Stimulated activated CD8-positive, alpha-beta memory T cell treated with anti-CD3 and anti-CD28 coated beads, Interleukin-7, amount 100 ng/mL, for 24 hours (primary cell): ENCODE measurements at places on chromosomes 1 and 21.

DNA sequence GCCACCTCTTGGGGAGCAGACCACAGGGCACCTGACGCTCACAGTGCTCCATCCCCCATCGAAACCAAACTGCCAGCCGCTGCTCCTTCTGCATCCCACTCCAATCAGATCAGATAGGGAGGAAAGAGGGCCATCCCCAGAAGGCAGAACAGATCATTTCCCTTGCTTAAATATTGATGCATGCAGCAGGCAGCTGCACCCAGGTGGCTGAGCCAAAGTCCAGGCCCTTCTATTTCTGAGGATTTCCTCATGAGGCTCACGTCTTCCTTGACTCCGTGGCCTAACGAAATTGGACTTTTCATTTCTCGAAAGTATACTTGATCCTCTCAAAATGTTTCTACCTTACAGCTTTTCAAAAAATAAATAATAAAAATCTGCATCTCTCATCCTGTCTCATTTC, 239.2 kb downstream of the ATG4C start:
- no peak for DNase-seq

DNA sequence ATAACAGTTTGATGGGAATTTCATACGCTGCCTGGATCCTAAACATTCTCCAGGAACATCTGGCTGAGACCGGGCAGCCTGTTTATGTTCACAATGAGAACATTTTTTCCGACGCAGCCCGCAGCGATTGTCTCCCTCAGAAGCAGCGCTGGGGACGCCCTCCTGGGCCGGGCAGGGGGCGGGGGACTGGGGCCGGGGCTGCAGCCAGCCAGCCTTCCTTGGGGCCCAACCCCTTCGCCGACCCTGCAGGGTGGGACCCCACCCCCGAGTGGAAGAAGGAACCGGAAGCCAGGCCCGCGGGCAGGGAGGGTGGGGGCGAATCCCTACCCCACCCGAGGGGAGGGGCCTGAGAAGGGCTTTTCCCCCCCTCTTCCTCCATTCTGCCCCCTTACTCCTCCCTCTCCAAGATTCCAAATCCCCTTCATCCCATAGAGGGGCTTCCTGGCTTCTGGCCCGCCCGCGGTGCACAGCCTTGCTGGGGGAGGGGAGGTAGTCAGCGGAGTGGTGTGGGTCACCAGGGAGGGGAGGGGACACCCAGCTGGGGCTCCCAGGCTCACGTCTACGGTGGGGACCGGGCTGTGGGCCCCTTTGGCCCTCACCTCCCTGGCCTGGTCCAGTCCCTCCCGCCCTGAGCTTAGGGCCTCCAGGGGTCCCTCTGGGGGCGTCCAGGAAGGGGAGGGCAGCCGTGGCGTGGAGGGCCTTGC, 60.6 kb downstream of the WNT9A start:
- DNase-seq = no peak

DNA sequence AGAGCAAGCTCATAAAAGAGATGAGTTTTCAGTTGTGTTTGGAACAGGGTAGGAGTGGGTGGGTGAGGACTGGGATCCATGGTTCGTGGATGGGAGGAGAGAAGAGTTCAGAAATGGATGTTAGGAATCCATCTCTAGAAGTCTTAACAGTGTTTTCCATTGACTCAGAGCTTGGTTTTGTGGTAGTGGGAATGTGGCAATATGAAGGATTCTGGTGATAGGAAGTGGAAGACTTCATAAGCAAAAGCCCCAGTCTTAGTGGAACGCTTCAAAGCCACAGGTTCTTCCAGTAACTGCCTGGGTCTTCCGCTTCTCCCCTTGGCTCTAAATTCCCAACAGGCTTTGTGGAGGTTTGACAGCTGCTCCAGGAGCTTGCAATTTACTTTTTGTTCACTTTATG, 167.9 kb downstream of the KCNJ6 start:
- no peak for DNase-seq

GRCh38 chr1:182095946-182096345, 34.4 kb upstream of the ZNF648 start:
- no peak for DNase-seq

GRCh38 chr1:212470059-212470458, 37.3 kb downstream of the NENF start:
- DNase-seq = no peak

- no peak for DNase-seq
These were observed 35.2 kb upstream of the CTPS1 start for GRCh38 chr1:40944326-40944725.

DNA sequence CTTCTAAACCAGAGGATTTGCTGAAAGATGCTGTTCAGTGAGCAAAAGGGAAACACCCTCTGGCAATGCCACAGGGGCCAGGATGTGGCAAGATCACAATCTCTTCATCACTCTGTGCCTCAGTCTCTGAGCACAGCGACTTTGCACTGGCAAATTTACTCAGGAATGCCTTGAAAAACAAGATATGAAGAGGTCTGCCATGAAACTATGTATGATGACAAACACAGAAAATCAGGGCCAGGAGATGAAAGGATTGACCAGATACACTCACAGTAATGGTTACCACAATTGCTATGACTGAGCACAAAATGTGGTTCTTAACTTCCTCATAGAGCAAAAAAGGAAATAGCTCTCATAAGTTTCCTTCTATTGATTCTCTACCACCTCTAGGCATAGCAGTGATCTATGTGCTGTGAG, 5.8 kb downstream of the TTC13 start:
- peak; percentile 18 for DNase-seq

DNA sequence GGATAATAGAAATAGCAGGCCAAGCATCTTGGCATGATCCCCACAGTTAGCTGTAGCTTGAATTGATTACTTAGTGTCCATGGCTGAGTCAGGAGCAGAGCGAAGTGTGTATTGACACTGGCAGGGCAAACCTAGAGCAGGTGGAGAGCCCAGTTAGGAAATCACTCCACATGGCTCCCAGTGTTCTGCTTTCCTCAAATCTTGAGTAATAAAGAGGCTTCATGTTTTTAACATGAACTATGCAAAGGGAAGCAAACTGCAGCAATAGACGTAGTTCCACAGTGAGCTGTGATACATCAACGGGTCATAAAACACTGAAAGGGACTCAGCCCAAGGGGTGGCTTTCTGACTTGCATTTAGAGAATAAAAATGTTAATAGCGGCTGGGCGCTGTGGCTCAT, 28.9 kb downstream of the RHEX start:
- no peak for DNase-seq

DNA sequence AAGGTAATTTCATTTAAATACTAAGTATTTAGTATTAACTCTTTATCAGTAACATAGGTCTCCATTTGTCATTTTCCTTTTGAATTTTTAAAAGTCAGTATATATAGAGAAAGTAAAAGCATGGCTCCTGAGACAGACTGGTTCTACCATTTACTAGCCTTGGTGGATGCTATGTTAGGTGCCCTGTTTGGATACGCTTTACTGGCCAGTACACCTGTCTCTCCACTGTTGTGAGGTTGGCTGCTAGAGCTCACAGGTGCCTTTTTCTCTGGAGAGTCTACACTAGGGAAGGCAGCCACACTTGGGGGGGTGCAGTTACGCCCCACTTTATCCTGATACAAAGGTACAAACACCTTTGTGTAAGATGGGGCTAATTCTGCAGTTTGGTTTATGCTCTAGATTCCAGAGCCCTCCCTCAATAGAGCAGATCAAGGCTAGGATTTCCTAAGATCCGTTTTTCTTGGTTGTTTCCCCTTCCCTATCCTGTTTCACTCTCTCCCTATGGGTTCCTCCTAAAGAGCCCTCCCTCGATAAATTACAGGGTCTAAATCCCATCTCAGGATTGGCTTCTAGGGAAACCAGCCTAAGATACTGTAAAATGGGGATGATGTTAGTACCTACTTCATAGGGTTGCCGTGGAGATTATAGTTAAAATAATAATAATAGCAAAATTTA, 5.6 kb upstream of the GPSM2 start:
- no peak for DNase-seq

DNA sequence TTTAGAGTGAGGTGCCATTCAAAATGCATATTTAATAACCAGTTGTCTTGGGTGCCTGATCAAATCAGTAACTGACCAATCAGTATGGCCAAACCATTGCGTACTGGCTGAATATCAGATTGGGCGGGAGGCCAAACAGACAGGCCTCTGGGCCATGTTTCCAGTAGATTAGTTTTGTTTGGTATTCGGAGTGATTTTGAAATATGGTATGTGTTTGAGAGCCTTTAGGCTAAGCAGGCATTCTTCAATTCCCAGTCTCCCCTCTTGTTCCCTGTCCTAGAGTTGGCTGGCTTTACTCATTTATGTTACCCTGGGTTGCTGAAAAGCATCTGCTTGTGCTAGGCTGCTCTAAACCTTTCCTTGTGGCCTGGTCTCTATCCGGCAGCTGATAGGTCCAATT, 80.1 kb downstream of the BACH1 start:
- DNase-seq = no peak

- DNase-seq = no peak
These were observed 2.3 kb downstream of the GPR137B start for GRCh38 chr1:236144446-236145150.

- DNase-seq = no peak
These were observed 4.3 kb downstream of the MEF2D start for GRCh38 chr1:156496211-156496761.

DNA sequence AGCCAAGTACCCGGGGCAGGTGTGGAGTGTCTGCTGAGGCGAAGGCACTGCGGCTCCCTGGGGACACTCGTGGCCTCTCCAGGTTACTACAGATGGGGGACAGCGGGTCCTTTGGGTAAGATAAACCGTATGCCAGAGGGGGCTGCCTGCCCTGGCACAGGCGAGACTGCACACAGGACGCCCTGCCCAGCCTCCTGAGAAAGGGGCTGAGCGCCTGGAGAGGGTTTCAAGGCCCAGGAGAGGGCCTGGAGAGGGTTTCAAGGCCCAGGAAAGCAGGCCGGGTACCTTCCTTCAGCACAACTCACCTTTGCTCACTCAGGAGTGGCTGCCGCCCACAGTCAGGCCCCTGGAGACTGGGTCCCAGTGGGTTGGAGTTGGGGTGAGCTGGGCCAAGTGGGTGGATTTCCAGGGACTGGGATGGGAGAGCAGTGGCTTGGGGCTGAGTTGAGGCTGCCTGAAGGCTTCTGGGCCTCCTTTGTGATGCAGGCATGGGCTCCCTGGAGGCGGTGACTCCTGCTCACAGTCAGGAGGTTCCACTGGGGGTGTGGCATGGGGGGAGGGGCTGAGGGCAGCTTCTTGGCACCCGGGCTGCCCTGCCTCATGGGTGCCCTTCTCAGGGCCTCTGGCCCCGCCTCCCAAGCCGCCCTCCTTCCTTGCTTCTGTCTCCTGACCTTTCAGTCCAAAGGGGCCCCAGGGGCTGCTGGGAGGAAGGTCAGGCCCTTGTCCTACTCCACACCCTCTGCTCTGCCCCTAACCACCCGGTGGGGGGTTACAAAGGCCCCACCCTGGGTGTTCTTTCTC, at the start of gene MMEL1:
Gene MMEL1 (minus strand): TSS at position 456 of the 801 bp plus-strand sequence. CDS start 3,532 bp downstream, outside the sequence.
- no peak for DNase-seq

- DNase-seq = no peak
These were observed 32.5 kb upstream of the SSX2IP start for GRCh38 chr1:84722794-84723193.

- DNase-seq = no peak
These were observed 578.5 kb downstream of the USP25 start for GRCh38 chr21:16308269-16308668.

DNA sequence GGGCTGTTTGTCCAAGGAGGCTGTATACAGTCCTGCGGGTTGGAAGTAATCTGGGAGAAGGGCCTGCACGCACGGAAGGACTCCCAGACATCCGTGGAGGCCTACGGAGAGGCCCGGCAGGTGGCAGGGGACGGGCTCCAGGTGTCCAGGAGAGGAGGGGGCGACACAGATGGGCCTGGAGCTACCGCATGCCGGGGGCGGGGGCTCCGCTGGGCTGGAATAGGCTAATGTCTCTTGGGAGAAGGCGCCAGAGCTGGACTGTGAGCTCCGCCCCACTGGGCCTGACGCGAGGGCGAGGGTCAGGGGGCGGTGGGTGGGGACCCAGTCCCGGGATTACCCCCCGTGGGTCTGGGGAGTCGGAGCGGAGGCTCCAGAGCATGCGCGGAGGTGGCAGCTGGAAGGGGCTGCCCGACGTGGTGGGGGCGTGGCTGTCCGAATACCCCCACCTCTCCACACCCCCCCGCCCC, 659 bp downstream of the AGO1 start:
- no peak for DNase-seq

DNA sequence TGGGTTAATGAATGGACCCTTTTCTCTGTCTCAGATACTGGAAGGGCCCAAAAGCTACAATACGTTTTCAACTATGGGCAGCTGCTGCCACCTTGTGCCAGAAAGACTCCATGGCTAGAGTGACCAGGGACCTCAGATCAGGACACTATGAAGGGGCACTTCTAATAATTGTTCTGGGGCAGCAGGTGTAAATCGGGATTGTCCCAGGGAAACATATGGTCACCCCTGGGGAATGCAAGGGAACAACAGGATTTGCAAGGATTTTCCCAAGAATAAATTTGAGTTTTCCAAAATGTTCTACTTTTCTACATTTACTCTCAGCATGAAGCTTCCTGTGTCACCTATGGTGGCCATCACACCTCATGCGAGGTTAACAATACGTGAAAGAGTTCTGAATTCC, 12.0 kb upstream of the FCAMR start:
- DNase-seq = peak; percentile 32

DNA sequence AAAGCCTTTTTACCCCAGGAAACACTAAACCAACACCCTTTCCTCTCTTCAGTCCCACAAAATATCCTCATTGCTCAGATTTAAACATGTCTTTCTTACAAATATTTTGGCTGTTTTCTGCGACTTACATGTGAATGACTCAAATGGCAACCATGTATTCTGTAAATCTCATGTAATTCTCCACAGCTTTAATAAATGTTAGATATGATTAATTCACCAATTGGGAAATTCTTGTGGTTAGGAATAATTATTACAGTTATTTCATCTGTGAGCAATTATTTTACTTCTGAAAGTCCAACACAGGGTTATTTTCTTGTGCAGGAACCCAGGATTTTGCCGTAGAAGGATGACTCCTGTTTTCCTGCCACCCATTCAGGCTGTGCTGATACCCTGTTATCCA, 431.5 kb downstream of the LMO4 start:
- no peak for DNase-seq

- no peak for DNase-seq
These were observed 197.6 kb upstream of the UBE2U start for GRCh38 chr1:64005801-64006200.

- DNase-seq = no peak
These were observed 294.6 kb downstream of the RPS6KC1 start for GRCh38 chr1:213345621-213346020.

GRCh38 chr1:5720936-5721335, 271.3 kb downstream of the NPHP4 start:
- no peak for DNase-seq

GRCh38 chr1:221994274-221994698, 252.4 kb upstream of the DUSP10 start:
- no peak for DNase-seq

DNA sequence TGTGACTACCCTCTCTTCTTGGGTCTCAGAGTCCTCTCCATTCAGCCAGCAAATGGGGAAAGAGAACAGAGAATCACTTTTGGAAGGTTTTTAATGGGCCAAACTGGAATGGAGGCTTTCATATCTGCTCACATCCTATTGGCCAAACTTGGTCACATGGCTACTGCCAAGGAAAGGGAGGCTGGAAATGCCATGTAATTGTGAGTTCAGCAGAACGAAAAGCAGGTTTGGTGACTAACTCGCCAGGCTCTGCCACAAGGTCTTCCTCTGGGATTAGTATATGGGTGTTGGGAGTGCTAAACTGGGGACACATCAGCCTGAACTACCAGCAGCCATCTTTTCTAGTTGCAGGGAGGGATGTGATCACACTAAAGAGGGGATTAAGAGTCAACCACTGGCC, 19.2 kb downstream of the RD3 start:
- no peak for DNase-seq
